ENCODE measurements at places on chromosomes 16 and 17.

DNA sequence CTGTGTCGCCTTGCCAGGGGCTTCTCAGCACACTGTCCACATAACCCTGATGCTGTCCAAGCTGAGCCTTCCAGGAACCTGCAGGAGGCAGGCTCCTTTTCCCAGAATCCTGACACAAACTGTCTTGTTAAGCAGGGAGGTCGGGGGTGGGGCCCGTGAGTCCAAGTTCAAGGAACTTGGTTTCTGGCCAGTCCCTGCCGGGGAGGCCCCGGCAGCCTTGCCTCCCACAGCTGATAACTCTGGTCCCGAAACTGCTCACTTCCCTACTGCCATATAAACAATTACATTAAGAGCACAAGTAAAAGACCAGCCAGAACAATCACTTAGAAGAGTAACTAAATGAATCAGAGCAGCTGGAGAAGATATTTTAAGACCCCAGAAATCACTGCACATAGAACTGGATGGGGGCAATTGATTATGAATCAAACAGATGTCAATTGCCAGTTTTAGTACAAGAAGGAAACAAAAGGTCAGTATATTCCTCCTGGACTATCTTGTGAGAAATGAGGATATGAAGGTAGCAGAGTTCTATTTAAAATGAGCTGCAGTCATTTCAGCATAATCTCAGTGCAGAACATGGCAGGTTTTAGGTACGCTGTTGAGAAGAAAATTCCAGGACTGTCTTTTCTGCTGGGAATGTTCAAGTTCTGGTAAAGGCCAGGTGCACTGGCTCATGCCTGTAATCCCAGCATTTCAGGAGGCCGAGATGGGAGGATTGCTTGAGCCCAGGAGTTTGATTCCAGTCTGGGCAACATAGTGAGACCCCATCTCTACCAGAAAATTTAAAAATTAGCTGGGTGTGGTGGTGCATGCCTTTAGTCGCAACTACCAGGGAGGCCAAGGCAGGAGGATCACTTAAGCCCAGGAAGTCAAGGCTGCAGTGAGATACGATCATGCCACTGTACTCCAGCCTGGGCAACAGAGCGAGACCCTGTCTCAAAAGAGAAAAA, 169.8 kb downstream of the PITPNC1 start:
- DNase-seq: peak; percentile 43

- DNase-seq: no peak
Observed at GRCh38 chr17:34673516-34673915, 94.1 kb downstream of the TMEM132E start.

DNA sequence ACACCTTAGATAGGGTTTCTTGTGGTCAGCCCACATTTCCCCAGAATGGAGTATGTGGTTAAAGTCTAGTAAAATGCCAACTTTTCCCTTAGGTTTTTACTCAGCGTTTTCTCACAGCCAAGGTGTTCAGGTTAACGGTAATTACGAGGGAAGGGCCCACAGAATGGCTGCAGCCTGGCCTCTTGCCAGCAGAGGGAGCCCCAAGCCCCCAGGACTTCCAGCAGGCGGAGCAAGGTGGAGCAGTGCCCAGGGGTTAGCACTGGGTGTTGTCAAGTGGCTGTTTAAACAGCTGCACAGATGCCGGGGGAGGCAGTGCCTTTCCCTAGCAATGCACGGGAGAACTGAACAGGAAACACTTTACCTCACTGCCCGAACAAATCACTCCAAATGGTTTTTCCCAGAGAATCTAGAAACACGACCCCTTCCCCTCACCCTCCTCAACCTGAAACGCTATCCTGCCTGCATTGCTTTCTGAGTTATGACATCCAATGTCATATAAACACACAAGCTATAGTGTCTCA, 6.6 kb downstream of the PHB1 start:
- peak; percentile 90 for DNase-seq

DNA sequence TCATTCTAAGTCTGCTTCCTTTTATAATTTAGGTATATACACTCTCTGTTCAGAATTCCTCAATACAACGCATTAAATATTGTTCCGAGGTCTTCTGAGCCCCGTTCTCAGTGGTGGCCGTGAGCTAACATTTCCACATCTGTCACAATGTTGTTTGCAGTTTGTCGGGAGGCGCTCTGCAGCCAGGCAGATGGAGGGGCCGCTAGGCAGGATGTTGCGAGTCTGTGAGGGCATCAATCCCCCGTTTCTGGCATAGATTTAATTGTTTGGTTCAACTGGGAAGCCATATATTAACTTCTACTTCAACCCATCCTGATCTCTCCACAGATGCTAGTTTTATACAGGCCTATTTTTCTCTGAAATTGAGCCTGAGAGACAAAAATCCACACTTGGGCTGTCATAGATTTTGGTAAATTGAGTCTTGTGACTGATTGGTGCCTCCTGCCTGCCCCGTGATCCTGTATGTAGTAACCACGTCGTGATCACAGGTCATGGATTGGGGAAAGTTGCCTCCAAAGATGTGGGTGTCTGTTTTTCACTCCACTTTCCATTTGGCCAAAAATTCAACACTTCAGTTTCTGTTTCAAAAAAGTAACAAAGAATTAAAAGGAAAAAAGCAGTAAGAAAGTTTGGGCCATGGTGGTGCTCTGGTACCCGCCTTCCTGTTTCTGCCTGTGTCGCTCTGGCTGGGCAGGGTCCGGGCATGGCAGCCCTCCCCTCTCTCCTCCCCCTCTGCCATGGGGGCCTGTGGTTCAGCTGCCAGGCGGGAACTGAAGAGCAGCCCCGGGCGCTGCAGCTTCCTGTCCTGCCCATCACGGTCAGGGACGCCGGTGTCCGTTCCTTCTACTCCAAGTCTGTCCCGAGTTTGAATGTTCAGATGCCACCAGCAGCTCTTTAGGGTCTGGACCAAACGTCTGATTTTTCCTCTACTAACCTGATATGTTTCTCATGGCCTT, 41.5 kb downstream of the RPTOR start:
- no peak for DNase-seq

DNA sequence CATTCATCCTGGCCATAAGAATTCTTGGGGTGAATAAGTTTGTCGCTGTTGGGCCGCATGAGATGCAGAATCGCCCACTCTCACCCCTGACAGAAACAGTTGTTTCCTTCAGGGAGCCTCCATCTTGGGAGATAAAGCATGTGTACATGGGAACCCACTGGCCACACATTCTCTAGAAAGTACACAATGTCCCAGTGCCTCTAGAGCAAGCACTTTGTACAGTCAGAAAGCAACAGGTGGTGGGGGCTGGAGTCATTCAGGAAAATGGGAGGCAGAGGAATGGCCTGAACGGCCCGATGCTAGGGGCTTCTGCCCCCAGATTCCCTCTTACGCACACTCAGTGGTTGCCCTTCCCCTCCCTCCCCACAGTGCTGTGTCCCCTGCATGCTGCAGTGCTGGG, 16.1 kb downstream of the ACE start:
- no peak for DNase-seq
